ENCODE measurements at places on chromosomes 6 and 20.

DNA sequence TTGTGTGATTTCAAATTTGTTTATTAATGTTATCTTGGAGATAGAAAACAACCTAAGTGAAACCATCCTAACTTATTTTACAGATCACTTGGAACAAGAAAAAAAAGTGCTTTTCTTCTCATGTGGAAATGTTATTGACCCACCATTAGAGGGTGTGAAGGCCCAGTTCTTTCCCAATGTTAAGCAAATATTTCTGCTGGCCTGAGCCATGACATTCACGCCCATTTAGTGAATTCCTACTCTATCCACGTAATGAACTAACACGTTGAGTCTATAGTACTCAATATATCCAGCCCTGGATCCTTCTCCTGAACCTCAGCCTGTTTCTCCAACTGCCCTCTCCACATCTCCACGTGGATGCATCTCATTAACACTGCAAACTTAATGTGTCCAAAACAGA, 180.6 kb upstream of the ZFP64 start:
- no peak for DNase-seq

DNA sequence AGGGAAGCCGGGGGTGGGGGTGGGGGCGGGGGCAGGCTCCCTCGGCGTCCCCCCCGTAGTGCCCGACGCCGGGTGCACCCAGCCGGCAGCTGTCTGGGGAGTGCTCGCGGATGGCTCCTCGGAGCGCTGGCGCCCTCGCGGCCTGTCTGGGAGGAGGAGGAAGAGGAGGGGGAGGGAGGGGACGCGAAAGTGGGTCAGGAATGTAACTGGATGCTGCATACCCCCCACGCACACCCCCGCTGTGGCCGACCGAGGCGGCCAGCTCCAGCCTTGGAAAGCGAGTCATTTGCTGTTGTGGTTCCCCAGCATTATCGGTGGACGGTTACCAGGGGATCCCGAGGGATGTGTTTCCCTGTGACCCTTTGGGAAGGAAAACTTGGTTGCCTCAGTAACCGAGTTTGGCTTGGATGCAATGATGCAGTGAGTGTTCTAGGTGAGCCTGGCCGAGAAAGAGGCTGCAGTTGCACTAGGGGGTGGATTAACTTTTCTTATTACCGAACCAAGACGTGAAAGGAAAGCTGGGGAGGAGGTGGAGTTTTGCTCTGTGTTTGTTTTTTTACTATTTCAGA, 55.2 kb upstream of the RREB1 start:
- DNase-seq: peak; percentile 42

DNA sequence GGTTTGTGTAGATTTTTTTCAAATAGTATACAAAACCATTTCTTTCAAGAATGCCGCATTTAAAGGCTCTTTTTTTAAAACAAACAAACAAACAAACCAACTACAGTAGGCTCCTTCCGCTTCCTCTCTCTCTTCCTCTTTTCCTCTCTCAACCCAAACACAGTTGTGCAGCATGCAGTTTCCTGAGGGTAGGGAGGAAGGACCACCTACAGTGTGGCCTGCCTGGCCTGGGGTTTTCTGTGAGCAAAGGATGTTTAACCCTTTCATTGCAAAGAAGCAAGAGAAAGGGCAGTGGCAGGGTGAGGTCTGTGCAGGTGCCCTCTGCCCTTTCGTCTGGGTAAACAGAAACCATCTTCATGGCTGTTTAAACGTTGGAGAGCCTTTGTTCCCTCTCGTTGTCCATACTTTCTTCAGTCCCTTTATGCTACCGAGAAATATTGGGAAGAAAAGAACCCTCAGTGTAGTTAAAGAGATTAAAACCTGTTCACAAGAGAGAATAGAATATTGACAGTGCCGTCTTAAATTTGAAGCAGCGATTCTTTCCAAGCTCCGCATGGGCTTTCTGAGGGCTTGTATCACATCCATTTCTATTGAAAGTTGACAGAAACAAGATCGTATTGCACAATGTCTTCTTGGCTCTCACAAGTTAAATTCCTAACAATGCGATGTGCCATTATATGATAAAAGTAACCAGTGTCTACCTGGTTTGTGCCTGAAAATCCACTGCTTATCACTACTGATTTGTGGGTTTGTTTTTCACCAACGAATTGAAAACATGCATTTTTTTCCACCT, 215.5 kb upstream of the SNX9 start:
- no peak for DNase-seq

DNA sequence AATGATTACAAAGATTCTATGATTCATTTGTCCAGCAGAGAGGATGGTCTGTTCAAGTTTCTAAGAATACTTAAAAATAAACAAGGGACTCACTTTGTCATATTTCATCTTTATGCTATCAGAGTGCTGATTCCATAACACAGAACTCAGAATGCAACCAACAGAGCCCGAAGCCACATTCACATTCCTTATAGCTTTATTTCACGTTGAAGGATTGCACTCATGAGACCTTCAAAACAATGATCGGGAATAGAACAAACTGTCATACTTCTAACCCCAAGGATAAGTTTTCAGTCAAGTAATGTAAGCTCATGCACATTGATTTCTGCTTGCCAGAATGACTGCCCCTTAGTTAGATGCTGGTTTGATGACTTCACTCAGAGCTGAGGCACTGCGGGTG, 25.2 kb downstream of the FNDC1 start:
- DNase-seq: no peak

DNA sequence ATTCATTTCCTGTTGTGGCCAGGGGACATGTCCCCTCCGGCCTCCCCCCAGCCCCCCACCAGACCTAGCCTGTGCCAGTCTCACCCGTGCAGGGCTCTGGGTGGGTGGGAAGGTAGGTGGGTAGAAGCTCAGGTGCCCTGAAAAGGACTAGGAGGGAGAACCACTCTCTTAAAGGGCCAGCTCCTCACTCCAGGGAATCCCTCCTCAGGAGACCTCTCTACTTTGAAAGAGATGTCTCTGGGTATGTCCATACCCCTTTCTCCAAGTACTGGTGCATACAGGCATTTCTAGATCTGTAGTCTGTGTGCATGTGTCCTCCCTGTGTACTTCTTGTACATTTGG, 60.8 kb upstream of the EPB41L1 start:
- no peak for DNase-seq

GRCh38 chr6:35086636-35087360, 54.3 kb downstream of the TCP11 start:
- DNase-seq: no peak

DNA sequence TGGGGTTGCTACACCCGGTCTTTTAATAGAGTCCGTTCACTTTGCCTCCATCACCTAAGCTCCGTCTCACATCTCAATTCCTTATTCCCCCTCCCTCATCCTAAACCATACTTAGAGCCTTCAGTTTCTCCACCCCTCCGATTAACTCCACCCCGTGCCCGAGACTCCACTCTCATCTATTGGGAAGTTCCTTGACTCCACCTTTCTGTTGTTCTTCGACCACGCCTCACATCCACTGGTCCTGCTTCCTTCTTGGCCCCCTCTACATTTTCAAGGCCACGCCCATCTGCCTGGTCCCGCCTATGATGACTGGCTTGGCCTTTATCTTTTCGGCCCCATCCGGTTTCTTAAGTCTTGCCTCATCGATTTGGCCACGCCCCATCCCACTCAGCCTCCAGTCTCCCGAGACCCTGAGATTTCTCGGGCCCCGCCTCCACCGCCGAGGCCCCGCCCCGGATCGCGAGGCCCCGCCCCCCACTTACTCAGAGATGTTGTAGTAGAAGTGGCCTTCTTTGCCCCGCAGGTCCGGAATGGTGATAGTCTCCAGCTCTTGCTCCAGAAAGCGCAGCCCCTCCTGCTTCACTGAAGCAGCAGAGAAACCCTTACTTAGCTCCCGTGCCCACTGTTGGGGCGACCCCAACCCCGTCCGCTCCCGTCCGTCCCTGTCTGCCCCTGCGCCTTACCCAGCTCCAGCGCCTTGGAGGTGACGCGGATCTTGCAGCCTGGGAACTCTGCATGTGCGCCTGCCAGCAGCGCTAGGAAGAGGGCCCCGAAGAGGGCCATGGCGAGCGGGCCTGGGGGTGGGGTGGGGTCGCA, 1.1 kb downstream of the PLTP start:
- peak; percentile 34 for DNase-seq

DNA sequence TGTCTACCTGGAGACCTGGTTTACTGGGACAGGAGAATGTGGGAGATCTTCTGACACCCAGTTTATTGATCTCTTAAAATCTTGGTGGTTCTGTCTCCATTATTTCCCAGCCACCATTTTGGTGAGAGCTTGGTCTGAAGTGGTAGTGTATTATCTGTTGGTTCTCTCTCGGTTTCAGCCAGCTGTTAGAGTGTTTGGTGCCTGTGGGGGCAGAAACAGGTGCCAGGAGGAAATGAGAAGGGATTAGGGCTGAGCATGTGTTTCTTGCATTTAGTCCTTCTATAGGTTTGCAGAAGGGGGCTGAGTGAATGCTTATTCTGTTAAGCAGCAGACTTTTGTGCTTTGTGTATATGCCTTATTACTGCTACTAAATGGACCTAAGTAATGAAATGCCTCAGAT, 9.6 kb downstream of the JARID2 start:
- DNase-seq: no peak

DNA sequence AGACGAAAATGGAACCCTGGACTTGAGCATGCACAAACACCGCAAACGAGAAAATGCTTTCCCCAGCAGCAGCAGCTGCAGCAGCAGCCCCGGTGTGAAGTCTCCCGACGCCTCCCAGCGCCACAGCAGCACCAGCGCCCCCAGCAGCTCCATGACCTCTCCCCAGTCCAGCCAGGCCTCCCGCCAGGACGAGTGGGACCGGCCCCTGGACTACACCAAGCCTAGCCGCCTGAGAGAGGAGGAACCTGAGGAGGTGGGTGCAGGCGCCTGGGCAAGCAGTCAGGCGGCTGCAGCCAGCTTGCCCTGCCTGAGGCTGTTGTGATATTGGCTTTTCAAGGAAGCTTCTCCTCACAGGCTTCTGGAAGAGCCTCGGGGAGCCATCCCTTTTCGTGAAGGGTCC, 35.8 kb upstream of the PCMTD2 start:
- DNase-seq: no peak

DNA sequence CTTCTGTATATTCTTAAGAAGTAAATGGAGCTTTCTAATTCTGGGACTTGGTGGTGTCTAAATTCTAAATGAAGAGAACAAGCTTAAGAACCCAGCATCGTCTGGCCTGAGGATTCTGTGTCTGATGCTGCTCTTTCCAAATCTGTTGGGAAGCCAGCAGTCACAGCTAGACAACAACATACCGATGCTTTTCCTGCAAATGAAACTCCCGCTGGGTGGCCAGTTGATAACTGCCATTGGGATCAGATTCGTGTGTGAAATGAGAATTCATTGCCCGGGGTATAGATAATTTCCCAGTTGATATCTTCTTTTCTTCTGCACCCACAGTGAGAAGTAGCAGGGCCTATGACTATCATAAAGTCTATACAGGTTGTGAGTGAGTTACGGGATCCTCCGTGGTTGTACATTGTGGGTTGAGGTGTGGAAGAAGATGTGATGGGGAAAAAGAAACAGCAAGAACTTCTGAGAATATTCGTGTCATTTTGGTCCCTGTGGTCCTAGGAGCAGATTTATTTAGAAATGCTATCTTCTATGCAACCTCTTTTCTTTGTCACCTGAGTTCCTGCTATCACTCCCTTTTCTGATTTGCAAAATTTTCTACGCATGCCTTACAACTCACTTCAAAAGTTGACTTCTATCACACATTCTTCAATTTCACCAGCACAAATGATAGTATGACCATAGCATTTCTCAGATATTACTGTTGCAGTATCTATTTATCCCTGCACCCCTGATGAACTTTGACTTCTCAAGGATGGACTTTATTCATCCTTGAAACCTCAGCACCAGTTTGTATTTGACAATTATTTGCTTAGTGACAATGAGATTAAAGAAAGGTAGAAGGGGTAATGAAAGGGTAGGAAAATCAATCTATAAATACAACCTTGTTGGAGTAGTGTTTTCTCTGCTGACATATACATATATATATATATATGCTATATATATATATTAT, 10.4 kb downstream of the NOX3 start:
- DNase-seq: no peak

GRCh38 chr6:38407192-38407591, 232.5 kb downstream of the BTBD9 start:
- no peak for DNase-seq

DNA sequence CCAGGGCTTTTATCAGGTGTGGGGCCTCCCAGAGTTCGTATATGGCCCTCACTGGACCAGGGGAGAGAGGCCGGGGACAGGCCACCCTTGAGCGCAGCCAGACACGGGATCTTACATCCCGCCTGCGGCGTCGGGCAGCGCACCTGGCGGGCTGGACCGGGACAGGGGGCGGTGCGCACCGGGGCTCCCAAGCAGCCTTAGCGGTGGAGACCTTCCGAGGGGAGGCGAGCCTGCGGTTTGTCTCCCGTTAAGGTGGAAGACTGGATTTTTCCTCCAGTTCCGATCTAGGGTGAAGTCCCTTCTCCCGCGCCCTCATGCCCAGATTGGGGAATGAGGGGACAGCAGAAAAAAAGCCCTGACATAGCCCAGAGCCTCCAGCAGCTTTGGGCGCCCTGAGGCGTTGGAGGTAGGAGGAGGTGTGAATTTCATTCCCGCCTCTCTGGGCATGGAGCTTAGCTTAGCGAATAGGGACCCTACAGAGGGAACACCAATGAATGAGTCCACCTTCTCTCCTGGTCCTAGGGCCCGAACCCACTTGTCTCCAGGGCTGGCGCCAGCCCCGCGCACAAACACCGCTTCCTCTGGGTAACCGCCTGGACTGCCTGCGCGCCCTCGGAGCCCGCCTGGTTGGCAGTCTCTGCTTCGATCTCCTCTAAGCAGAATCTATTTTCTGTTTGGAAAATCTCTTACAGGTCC, 6.7 kb upstream of the LAMP5 start:
- DNase-seq: no peak

DNA sequence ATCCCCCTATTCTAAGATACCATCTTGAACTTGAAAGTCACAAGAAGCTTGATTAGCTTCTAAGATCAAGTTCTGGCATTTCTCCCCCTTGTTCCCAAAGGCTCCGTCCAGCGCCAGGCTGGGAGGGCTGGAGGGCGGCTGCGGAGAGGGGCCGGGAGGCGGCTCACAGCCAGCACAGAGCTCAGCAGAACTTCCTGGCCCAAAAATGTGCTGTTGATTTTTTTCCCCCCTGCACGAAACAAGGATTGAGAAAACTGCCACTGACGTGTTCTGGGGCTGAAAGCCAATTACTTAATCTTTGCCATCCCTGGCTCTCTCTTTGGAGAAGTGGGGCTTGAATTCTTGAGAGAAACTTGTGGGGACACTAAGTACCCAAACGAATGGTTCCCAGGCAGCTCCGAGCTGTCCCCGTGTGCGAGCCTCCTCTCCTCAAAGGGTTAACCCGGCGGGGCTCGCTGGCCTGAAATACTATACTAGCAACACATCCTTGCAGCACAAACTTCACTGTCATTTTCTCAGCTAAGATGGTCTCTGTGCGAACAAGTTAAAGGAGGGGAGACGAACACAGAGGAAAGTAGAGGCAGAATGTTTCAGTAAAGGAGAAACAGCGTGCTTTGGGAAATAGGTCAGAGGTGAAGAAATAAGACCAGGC, 452 bp downstream of the TRAF3IP2 start:
- DNase-seq: no peak

GRCh38 chr20:34586488-34587163, 28.1 kb downstream of the MAP1LC3A start:
- DNase-seq: no peak

GRCh38 chr20:13002251-13002650, 6.5 kb upstream of the SPTLC3 start:
- DNase-seq: no peak

Data from NCI-H1105 (cell line).